Small intestine (tissue), 16 donors: ENCODE measurements at places on chromosomes 4 and X. TPM values are rescaled to one million over a fixed set of nuclear protein-coding genes. Genes with fewer than 3 reads are reported as not detected.

Gene UCP1
- 0.04 TPM for polyA plus RNA-seq

Gene CT45A5
- polyA plus RNA-seq, result not detected

DNA sequence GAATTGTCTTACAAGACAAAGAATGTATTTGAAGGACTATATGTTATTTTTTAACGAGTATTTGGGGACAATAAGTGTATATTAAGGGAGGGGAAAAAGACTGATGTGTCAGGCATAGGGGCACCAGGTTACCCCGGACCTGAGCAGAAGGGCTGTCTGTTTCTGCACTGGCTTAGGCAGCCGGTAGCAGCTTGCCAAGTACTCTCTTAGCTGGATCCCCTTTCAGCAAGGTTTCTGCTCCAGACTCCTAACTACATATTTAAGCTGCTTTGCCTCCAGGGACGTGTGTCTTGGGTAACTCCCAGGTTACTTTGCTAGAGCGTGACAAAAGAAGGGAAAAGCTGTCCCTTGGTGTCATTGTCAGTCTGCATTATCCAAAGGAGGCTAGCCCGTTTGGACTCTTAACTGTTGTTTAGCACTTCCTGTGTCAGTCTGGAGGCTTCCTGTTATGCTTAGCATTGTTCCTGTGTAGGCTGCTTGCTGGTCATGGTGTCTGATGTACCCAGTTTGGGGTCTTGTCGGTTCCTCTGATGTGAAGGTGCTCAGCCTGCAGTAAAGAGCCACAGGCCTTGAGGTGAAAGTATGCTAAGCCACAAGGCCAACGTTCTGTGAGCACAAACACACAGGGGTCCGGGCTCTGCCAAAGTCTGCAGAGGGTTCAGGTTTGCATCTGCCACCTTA, 11.6 kb downstream of the CXCR3 start:
- H3K36me3 ChIP-seq, result no peaks in the 10 kb centered on the region
- H3K4me3 ChIP-seq, result no peak overlapping the region
- DNase-seq, result no peak
- no peaks in the 10 kb centered on the region for H3K4me1 ChIP-seq

- no peaks in the 10 kb centered on the region for H3K27me3 ChIP-seq
- H3K36me3 ChIP-seq, result no peaks in the 10 kb centered on the region
- no peak overlapping the region for H3K27ac ChIP-seq
- DNase-seq, result peak; percentile 66
- no peak overlapping the region for H3K4me3 ChIP-seq
Measured at GRCh38 chr4:37628977-37629609, 57.1 kb downstream of the RELL1 start.

- H3K27me3 ChIP-seq, result no peaks in the 10 kb centered on the region
- H3K4me3 ChIP-seq, result no peak overlapping the region
- no peak overlapping the region for H3K27ac ChIP-seq
- no peaks in the 10 kb centered on the region for H3K36me3 ChIP-seq
- DNase-seq, result no peak
- H3K4me1 ChIP-seq, result no peaks in the 10 kb centered on the region
Measured at GRCh38 chr4:176545872-176546271, 226.1 kb downstream of the SPCS3 start.

- H3K36me3 ChIP-seq, result no peaks in the 10 kb centered on the region
- no peak overlapping the region for H3K4me3 ChIP-seq
Measured at GRCh38 chr4:185909972-185910371, 98.0 kb upstream of the SORBS2 start.
